ENCODE measurements at places on chromosomes 3 and 15.

GRCh38 chr15:29035336-29036285, 149.8 kb downstream of the APBA2 start:
- no peak for DNase-seq

GRCh38 chr15:58036579-58036978, 28.9 kb downstream of the ALDH1A2 start:
- DNase-seq: no peak

DNA sequence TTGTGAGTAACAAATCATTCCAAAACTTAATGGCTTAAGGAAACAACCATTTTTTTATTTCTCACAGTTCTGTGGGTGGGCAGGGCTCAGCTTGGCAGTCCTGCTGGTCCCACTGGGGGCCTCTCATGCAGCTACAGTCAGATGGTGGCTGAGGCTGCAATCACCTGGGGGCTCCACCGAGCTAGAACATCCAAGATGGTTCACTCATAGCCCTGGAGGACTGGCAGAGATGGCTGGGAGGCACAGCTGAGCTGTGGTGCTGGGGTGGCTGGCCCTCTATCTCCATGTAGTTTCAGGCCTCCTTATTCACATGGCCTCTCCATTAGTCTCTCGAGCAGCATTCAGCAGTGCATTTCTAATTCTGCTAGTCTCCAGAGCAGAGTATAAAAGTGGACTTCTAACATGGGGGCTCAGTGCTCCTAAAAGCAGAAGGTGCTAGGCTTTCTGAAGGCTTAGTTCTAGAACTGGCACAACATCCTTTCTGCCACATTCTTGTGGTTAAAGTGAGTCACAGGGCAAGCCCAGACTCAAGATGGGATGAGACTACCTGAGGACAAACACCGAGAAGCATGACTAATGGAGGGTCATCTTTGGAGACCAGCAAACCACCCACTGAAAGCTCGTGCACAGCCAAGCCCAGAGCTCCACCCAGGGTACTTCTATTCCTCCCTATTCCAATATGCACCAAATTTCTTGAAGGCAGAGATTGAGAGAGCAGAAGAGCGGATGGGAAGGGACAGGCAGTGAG, 6.3 kb downstream of the CAV3 start:
- DNase-seq: no peak

GRCh38 chr15:83462953-83463433, 15.9 kb downstream of the SH3GL3 start:
- DNase-seq: no peak

GRCh38 chr3:184307915-184308314, 6.5 kb upstream of the EIF4G1 start:
- no peak for DNase-seq

GRCh38 chr3:103247459-103247858, 812.6 kb downstream of the ZPLD1 start:
- no peak for DNase-seq

GRCh38 chr15:42001236-42001635, 19.6 kb downstream of the PLA2G4E start:
- DNase-seq: no peak

GRCh38 chr3:69787436-69788168, 48.3 kb downstream of the MITF start:
- DNase-seq: no peak

DNA sequence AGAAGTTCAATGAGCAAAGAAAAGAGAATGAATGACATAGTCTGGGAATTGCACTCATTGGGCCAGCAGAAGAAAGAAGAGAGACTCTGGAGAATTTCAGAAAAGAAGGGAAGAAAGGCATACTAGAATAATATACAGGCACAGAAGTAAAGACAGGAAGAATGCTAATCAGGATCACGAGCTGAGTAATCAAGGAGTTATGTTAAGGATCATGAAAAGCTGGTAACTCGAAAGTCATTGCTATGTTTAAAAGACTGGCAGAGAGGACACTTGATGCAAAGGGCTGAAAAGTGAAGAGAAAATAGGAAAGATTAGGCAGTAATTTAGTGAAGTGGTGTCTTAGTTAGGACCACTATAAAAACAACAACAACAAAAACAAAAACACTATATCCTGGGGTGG, 284.1 kb downstream of the ZBBX start:
- DNase-seq: no peak
